ENCODE measurements at places on chromosomes 5 and 9. TPM values are rescaled to one million over a fixed set of nuclear protein-coding genes. Genes with fewer than 3 reads are reported as not detected.

GRCh38 chr5:115168829-115169486 is 750 bp downstream of the TRIM36 start:
- peaks cover 4% of the 10 kb centered on the region for H3K36me3 ChIP-seq
- DNase-seq = no peak
- H3K27ac ChIP-seq = peak overlapping the region; percentile 69
- peaks cover 16% of the 10 kb centered on the region for H3K4me1 ChIP-seq
- peak overlapping the region; percentile 92 for H3K4me3 ChIP-seq

Gene ORM2
- total RNA-seq = not detected

Gene FOXD4
- 0.55 TPM for total RNA-seq

Gene IFNA2
- not detected for total RNA-seq

Gene PTPRD
- total RNA-seq = 0.24 TPM

Gene DOK3
- total RNA-seq = 82.5 TPM

- H3K27me3 ChIP-seq = peaks cover 28% of the 10 kb centered on the region
- no peaks in the 10 kb centered on the region for H3K4me1 ChIP-seq
- no peak within 1 kb of the TSS for H3K27ac ChIP-seq
- no peaks in the 10 kb centered on the region for H3K36me3 ChIP-seq
- no peak within 1 kb of the TSS for H3K4me3 ChIP-seq
These were observed at the start of the genes BHMT2 and DMGDH for GRCh38 chr5:79069488-79070349. Gene BHMT2 (plus strand): TSS chr5:79069767. CDS start chr5:79069783, 16 bp downstream. Gene DMGDH (minus strand): TSS chr5:79069674. CDS start chr5:79069620, 54 bp downstream.

Gene MLANA
- total RNA-seq = not detected

DNA sequence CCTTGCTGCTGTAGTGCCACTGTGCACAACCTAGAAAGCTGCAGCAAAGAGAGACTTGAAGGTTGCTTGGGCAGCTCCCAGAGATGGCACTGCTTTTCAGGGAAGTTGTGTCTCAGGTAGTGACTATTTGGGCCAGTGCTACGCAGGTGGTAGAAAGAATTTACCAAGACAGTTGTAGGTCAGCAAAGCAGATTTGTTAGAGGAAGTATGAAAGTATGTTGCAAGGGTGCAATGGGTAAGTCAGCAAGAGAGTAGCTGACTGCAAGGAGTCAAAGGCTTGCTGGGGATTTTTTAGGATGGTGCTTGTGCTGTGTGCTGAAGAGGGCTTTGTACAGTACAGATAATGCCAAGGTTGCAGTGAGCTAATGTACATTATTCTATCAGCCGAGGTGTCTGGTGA is 33.5 kb upstream of the SPARC start:
- peaks cover 30% of the 10 kb centered on the region for H3K4me1 ChIP-seq
- peak overlapping the region; percentile 84 for H3K27ac ChIP-seq
- no peaks in the 10 kb centered on the region for H3K36me3 ChIP-seq
- no peak overlapping the region for H3K4me3 ChIP-seq
- no peak for DNase-seq

DNA sequence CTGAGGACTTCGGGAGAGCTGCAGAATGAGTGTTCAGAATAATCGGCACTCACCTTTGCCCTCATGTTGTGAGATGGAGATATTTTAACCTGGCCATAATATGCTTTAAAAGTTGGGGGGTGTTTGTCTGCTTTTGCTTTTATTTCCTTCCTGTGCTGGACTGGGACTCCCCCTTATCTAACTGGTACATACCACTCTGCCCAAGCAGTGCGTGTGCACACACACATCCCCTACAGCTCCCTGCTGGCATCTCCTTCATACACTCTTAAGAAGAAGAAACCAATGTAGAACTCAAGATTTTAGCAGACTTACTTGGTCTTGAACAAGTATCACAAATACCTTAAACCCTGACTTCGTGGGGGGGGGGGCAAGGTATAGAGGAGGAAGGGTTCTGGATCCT is 146.2 kb upstream of the DMRT1 start:
- H3K4me1 ChIP-seq = no peaks in the 10 kb centered on the region
- H3K4me3 ChIP-seq = no peak overlapping the region
- peaks cover 3% of the 10 kb centered on the region for H3K27me3 ChIP-seq
- no peaks in the 10 kb centered on the region for H3K36me3 ChIP-seq
- no peak overlapping the region for H3K27ac ChIP-seq

DNA sequence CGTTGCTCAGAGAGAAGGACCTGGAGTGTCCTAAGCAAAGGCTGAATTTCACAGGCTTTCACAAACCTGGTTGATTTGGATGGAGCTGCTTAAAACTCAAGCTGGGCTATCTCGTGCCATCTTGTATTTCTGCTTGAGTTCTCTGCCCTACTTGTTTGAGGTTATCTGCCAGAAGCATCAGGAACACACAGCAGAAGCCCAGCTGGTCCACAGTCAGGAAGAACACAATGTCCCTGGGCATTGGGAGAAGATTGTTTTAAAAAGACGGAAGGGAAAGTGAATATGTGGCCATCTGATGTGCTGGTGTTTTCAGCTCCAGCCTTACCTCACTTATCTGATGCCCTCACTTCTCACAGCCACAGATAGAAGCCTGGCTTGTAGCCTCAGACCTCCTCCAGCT is 32.9 kb upstream of the SLC36A1 start:
- DNase-seq = no peak
- H3K36me3 ChIP-seq = peaks cover 2% of the 10 kb centered on the region

DNA sequence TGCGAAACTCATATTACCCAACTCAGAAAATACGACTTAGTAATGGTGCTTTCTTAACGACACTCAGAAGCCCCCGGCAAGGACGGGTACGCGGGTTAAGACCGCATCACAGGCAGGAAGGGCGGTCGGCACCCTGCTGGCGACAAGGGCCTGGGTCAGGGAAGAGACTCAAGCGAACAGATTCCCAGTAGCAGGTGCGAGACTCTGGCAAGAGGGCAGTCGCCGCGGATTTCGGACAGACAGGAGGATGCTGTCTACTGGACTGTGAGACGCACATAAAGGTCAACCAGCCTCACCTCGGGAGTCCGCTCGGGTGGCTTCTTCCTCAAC is 398 bp downstream of the RAPGEF6 start:
- peak overlapping the region; percentile 99 for H3K27ac ChIP-seq
- H3K4me3 ChIP-seq = peak overlapping the region; percentile 90
- peaks cover 43% of the 10 kb centered on the region for H3K4me1 ChIP-seq
- no peaks in the 10 kb centered on the region for H3K27me3 ChIP-seq
- H3K36me3 ChIP-seq = peaks cover 15% of the 10 kb centered on the region
- DNase-seq = no peak

DNA sequence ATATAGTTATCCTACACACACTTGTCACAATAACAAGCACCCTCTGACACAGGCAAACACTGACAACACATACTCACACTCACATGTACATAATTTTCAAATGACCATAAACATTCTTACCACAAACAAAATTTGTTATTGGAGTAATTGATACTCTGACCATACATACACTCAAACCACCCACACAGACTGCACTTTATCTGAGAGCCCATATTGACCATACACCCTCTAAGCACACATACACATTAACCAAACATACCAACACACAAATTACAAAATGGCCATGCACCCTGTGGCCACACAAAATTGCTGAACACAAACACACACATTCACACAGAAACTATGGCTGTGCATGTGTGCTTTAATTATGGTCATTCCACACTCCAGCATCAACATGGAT is 79.1 kb upstream of the FAM120A start:
- peaks cover 2% of the 10 kb centered on the region for H3K4me1 ChIP-seq
- H3K27me3 ChIP-seq = peaks cover 9% of the 10 kb centered on the region
- no peak overlapping the region for H3K27ac ChIP-seq
- no peak for DNase-seq
- no peak overlapping the region for H3K4me3 ChIP-seq
- H3K36me3 ChIP-seq = no peaks in the 10 kb centered on the region

Gene C5orf58
- total RNA-seq = not detected

DNA sequence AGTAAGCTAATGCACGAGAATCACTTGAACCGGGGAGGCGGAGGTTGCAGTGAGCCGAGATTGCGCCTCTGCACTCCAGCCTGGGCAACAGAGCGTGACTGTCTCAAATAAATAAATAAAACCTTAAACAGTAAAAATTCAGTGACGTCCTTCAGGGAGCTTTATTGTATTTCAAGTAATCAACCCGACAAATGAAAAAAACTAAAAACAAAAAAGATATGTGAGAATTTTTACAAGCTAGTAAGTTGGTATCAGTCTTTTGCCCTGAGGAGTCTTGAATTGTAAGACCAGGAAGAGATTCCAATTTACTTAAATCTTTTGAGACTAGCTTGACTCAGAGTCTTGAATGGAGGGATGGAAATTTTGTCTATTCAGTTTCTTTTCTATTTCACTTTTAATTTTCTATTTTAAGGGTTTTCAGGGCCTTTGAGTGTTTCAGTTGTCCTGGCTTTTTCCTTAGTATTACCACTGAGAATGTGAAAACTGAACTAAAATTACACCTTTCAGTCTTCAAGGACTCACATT is 126.0 kb upstream of the DHFR start:
- no peaks in the 10 kb centered on the region for H3K4me1 ChIP-seq
- no peak overlapping the region for H3K4me3 ChIP-seq
- H3K36me3 ChIP-seq = peaks cover 51% of the 10 kb centered on the region
- no peak overlapping the region for H3K27ac ChIP-seq

DNA sequence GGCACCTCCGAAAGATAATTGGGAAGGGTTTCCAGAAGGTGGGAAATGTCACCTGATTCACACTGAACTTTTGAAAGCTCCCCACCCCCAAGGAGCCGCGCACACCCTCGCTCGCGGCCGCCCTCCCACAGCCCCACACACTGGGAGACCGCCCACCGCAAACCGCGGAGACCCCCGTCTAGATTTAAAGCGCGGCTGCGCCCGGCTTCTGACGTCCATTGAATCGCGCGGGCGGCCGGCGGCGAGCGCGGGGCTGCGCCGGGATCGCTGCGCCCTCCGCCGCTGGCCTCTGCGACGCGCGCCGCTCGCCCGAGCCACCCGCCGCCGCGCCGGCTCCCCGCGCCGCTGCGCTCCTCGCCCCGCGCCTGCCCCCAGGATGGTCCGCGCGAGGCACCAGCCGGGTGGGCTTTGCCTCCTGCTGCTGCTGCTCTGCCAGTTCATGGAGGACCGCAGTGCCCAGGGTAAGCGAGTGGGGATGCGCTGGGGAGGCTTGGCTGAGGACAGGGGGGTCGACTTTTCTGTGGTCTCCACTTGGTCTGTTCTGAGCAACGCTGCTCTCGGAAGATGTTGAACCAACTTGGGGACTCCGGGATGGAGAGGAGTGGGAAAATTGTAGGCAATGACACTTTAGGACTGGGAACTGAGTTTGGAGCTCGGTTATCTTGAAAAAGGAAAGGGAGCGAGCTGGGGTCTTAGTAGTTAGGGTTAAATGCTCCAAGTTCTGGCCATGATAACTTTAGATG is at the start of gene FST:
Gene FST (plus strand): TSS at position 214 of the 743 bp plus-strand sequence. CDS start 163 bp downstream, at position 377.
- H3K36me3 ChIP-seq = no peaks in the 10 kb centered on the region
- H3K27me3 ChIP-seq = peaks cover 39% of the 10 kb centered on the region

DNA sequence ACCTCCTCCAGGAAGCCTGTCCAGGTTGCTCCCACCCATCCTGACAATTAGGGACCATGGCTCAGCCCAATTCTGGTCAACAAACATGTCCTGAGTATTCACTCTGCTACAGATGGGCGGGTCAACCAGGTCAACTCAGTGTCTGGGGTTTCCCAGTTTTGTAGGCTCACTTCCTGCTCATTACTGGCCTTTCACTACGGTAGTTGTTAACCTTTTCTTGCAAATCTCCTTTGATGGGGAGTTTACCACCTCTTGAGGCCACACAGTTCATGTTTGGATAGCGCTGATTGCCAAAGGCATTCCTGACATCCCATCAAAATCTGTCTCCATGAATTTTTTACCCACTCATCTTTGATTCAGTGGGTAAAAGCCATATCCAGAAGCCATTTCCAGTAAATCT is 13.8 kb downstream of the TMEM8B start:
- H3K4me1 ChIP-seq = peaks cover 68% of the 10 kb centered on the region
- no peaks in the 10 kb centered on the region for H3K36me3 ChIP-seq
- no peak overlapping the region for H3K27ac ChIP-seq
- H3K27me3 ChIP-seq = no peaks in the 10 kb centered on the region
- no peak for DNase-seq

Gene CENPK
- 15.1 TPM for total RNA-seq

GRCh38 chr9:84123648-84124406 is 143.2 kb downstream of the RMI1 start:
- H3K36me3 ChIP-seq = no peaks in the 10 kb centered on the region
- no peak for DNase-seq
- H3K27ac ChIP-seq = no peak overlapping the region
- H3K4me1 ChIP-seq = no peaks in the 10 kb centered on the region
- H3K4me3 ChIP-seq = no peak overlapping the region

DNA sequence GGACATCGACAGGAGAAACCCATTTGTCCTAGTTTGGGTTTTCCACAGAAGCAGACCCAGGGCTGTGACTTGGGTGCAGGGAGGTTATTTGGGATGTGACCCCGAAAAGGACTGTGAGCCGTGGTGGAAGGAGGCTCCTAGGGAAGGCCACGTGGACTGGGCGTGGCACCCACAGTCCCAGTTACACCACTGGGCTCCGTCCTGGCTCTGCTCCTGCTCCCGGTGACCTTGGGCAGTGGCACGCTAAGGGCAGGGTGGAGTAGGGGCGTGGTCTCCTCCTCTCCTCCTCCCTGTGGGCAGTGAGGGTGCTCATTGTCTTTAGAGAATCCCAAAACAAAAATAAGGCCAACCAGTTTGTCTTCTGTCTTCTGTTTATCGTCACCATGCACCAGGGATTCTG is 190.1 kb downstream of the GADD45G start:
- DNase-seq = no peak
- H3K4me1 ChIP-seq = no peaks in the 10 kb centered on the region
- no peak overlapping the region for H3K27ac ChIP-seq
- no peak overlapping the region for H3K4me3 ChIP-seq
- H3K36me3 ChIP-seq = no peaks in the 10 kb centered on the region
- H3K27me3 ChIP-seq = no peaks in the 10 kb centered on the region

Gene SLC36A3
- total RNA-seq = not detected

DNA sequence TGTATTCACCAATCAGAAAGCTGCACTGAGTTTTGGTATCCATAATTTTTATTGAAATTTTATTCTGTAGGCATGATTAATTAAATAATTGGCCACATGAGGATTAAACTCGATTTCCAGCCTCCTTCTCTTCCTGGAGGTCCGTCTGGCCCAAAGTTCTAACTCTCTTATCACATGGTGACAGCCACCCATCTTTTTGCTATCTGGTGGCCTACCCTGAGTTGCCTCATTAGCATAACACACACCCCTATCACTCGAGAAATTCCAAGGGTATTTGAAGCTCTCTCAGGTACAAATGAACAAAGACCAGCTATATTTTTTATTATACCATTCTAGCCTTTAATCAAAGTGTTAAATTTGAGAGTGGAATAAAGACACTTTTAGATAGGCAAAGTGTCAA is 57.7 kb downstream of the APC start:
- no peaks in the 10 kb centered on the region for H3K27me3 ChIP-seq
- no peak for DNase-seq
- H3K4me3 ChIP-seq = peak overlapping the region; percentile 39

DNA sequence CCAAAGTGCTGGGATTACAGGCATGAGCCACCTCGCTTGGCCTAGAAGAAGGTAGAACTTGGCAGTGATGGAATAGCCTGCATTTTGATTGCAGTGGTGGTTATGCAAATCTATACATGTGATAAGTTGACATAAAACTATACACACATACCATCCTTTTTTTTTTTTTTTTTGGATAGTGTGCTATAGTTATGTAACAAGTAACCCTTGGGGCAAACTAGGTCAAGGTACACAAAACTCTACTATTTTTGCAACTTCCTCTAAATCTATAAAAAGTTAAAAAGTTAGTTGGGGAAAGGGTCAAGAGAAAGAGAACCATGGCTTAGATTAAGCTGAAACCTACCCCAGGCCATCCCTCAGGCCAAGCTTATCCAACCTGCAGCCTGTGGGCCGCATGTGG is 11.1 kb downstream of the TRIM14 start:
- DNase-seq = no peak
- H3K4me3 ChIP-seq = peak overlapping the region; percentile 59
- H3K27ac ChIP-seq = peak overlapping the region; percentile 98
- H3K4me1 ChIP-seq = peaks cover 73% of the 10 kb centered on the region
